ENCODE measurements at places on chromosomes 7 and 10.
A peak's percentile ranks its signal among the peaks of the same experiment; 100 is the strongest.

- DNase-seq, result peak; percentile 31
Observed at GRCh38 chr10:112565434-112566053, 118.5 kb downstream of the VTI1A start.

DNA sequence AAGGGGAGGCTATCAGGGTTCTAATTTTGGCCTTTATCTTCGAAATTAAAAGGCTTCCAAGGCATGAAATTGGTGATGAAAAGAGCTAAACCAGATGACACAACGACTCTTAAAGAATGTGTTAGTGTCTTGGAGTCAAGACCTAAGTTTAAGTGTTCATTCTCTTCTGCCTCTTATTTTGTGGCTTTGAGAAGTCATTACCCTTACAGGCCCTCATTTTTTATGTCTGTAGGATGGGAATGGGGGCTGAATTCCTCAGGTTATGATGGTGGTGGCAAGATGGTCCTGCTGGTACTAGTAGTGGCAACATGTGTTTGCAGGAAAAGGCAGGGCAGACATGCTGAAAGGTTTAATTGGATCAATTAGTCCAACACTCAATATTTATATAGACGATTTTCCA, 15.4 kb downstream of the TAS2R60 start:
- no peak for DNase-seq

DNA sequence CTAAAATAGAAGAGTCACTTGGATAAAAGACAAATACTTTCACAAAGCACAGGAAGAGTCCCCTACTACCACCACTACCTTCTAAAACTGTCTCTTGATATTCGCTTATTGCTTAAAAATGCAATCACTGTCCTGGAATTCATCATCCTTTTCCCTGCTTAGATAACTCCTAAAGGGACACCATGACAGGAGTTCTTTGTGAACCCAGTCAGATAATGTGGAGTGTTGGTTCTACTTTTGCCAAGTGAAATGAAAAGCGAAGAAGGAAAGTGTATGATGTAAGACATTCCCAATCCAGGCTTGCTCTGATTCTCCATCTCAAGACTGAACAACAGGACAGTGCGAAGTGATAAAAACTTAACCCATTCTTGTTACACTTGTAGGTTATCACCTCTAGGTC, 103.0 kb downstream of the MTERF1 start:
- no peak for DNase-seq

DNA sequence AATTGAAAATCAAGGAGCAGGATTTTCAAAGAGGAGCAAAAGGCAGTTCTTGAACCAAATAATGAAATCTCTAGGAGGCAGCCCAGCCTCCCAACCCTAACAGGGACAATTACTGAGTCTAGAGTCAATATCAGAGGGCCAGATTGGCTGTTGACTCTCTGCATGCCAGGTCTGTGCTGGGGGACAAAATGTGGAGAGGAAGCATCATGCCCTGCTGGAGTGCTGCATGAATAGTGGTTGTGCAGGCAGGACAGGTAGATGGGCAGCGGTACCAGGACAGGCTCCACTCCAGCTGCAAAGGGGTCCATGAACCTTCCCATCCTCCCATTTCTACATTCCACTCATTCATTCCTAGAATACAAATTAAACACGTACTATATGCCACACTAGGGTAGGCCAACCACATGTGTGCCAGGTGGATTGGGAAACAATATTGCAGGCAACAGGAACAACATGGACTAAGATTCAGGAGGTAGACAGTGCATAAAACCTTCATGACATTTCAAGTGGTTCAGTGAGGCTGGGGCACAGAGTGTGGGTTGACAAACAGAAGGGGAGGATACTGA, 30.4 kb upstream of the MAT1A start:
- no peak for DNase-seq

DNA sequence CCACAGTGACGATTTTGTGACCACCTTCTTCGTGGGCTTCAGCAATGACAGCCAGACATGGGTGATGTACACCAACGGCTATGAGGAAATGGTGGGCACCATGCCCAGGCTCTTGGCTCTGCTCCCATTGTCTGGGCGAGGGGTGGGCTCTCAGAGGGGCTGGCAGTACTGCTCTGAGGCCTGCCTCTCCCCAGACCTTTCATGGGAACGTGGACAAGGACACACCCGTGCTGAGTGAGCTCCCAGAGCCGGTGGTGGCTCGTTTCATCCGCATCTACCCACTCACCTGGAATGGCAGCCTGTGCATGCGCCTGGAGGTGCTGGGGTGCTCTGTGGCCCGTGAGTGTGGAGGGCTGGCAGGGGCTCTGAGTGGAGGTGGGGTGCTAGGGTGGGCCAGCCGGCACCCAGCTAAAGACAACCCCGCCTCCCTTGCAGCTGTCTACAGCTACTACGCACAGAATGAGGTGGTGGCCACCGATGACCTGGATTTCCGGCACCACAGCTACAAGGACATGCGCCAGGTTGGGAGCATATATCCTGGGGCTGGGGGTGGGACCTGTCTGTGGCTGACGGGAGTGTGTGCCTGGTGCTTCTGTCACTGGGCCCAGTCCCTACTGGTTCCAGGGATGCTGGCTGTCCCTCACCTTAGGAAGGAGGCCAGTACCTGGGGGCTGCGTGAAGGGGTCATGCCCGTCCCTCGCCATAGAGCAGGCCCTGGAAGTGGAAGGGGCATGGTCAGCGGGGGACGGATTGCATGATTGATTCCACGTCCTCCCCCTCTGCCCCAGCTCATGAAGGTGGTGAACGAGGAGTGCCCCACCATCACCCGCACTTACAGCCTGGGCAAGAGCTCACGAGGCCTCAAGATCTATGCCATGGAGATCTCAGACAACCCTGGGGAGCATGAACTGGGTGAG, 6.8 kb downstream of the AEBP1 start:
- no peak for DNase-seq

DNA sequence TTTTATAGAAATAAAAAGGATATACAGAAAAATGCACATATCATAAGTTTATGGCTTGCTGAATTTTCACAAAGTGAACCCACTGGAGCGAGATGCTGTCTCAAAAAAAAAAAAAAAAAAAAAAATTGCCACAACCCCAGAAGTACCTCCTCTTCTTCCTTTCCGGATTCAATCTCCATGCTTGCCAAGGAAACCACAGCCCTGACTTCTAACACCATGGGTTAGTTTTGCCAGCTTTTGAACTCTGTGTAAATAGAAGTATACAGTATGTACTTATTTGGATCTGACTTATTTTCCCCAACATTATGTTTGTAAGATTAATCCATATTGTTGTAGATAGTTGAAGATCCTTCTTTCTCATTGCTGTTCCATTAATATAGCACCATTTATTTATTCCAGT, 40.0 kb downstream of the FANK1 start:
- no peak for DNase-seq

DNA sequence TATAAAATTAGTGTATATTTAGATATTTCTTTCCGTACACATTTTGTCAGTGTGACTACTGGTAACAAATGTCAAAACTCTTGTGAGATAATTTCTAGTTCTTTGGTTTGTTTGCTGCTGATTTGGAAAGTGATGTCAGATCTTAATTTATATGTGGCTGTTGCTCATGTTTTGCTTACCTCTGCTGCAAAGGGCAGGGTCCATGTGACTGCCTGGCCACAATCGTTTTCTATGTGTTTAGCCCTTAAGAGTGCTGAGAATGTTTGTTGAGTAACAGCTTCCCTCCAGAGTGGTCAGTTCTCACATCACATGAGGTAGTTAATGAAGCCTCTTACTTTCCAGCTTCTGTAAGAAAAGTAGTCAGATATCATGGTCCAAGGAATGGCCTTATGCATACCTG, 4.2 kb downstream of the NRBF2 start:
- no peak for DNase-seq

- DNase-seq, result no peak
Observed at GRCh38 chr7:20350996-20351692, 20.4 kb downstream of the ITGB8 start.

- no peak for DNase-seq
Observed at GRCh38 chr7:154767142-154767541, 235.8 kb downstream of the PAXIP1 start.

GRCh38 chr10:70698211-70698610, 25.9 kb downstream of the ADAMTS14 start:
- DNase-seq, result no peak

DNA sequence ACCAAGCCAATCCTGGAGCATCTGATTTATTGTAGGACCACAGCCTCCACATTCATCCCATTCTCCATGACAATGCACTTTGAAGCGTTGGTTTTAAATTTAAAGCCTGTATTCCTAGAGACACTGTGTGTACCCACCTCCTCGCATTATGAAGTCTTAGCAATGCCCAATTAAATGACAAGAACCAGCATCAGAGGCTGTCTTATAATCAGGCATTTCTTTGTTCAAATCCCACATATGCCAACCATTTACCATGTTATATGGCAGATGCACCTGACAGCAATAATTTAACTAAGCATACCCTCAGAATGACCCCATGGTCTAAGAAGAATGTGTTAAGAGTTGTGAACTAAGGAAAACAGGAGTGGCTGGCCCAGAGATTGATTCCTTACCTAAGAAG, 188.2 kb downstream of the IPMK start:
- DNase-seq, result no peak

GRCh38 chr7:22267930-22268615, 88.9 kb downstream of the RAPGEF5 start:
- no peak for DNase-seq

DNA sequence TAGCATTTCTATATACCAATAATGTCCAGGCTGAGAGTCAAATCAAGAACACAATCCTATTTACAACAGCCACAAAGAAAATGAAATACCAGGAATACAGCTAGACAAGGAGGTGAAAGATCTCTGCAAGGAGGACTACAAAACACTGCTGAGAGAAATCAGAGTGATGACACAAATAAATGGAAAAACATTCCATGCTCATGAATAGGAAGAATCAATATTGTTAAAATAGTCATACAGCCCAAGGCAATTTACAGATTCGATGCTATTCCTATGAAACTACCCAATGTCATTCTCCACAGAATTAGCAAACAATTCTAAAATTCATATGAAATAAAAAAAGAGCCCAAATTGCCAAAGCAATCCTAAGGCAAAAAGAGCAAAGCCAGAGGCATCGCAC, 116.8 kb upstream of the ZNF32 start:
- DNase-seq, result no peak

DNA sequence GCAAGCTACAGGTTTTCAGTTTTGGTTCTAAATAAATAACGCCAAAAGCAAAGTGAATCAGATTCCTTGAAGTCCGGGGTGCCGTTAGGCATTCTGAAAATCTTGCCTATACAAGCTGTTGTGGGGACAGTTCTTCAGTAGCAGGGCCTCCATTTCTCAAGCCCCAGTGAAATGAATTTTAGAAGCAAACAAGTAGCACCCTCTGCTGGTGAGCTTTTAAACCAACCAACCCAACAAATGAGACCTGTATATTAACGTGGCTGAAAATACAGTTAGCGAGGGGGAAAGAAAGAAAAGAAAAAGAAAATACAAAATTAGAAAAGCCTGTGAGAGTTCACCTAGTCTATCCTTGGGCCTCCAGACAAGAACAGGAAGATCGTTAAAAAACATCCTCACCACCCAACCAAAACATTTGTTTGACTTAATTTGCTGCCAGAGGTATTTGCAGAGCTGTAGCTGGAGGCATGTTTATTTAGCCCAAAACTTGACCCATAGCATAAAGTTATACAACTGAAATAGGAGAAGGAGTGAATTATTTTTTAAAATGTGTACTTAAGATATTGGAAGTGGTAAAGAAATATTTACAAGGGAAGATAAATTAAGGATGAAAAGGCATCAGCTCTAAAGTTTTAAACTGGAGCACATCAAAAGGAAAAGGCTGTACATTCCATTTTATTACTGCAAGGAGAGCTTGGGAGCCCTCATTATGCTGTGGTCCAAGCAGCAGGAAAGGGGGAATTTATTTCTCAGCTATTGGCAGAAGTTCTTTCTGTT, 98.9 kb downstream of the DYNC1I1 start:
- DNase-seq, result no peak

GRCh38 chr7:117970801-117971200, 97.6 kb upstream of the CTTNBP2 start:
- DNase-seq, result no peak

GRCh38 chr7:13279854-13280435, 592.5 kb downstream of the ARL4A start:
- no peak for DNase-seq

- DNase-seq, result no peak
Observed at GRCh38 chr7:71766016-71766415, 634.1 kb downstream of the GALNT17 start.

DNA sequence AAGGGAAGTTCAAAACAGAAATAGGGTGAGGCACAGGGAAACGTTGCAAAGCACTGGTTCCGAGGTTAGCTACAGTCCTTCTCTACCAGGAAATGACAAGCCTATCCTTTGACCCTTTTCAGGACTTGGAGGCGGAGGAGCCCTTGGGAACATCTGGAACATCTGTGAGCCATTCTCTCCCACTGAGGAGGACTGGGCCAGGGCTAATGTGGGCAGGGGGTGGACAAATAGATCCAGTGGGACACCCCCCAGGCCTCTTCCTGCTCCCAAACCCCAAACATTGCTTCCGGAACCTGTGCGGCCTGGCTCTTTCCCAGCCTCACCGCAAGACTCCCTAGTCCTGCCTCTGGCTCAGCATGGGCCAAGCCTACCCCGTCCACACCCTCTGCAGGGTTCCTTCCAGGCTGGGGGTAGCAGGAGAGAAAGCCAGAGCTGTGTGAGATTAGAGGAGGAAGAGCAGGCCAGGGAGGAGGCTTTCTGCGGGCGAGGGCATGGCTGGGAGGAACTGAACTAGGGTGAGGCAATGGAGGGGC, 36.5 kb downstream of the GHRHR start:
- DNase-seq, result no peak

- DNase-seq, result no peak
Observed at GRCh38 chr7:93156884-93157283, 8.7 kb upstream of the SAMD9L start.

GRCh38 chr10:127979045-127979444, 72.1 kb downstream of the PTPRE start:
- DNase-seq, result no peak

DNA sequence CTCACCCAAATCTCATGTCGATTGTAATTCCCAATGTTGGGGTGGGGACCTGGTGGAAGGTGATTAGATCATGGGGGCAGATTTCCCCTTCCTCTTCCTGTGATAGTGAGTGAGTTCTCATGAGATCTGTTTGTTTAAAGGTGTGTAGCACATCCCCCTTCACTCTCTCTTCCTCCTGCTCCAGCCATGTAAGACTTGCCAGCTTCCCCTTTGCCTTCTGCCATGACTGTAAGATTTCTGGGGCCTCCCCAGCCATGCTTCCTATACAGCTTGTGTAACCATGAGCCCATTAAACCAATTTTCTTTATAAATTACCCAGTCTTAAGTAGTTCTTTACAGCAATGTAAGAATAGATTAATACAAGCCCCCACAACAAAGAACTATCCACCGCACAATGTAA, 109.9 kb upstream of the JAZF1 start:
- no peak for DNase-seq

DNA sequence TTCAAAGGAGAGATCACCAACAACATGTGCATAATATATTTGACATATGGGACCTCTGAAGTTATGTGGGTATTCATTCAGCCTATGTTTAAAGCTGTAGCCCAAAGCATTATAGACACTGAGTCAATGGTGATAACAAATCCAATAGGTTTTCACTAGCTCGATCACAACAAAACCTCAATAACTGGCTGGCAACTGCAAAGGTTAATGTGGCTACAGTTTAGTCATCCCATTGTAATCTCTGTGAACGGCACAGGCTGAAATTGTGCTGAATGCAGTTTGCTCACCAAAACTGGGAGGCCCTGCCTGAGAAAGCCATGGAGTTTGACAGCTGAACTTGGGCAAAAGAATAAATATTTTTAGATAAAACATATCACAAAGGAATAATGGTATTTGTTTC, 152.4 kb upstream of the ADO start:
- no peak for DNase-seq
